ENCODE measurements at places on chromosomes 11 and 22.

DNA sequence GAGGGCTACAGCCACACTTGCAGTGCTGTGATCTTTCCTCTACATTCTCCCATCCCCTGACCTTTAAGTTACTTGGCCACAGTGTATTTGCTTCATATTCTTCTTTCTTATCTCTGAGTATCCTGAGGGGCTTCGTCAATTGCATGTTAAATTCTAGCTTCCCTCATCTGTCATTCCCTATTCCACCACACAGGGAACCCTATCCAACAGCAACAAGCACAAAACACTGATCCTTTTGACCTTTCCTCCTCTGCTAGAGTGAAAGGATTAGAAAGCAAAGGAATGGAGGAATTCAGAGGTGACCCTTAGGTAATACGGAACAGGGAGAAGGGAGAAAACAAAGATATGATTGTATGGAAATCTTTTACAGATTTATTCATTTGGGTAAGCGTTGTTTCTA is 1061.7 kb upstream of the TENM4 start:
- DNase-seq = no peak

DNA sequence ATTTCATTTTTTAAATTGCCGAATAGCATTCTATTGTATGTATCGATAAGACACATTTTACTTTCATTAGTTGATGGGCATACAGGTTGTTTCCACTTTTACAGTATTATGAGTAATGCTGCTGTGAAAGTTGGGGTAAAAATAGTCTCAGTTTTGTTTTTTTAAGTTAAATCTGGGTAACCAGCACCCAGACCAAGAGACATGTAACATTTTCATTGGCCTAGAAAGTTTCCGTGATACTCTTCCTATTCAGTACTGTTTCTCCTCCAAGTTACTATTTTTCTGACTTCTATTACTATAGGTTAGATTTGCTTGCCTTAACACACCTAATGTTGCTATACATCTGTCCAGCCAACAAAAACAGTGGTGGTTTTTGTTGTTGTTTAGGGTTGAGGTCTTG is 12.3 kb downstream of the IPO7 start:
- DNase-seq = no peak

DNA sequence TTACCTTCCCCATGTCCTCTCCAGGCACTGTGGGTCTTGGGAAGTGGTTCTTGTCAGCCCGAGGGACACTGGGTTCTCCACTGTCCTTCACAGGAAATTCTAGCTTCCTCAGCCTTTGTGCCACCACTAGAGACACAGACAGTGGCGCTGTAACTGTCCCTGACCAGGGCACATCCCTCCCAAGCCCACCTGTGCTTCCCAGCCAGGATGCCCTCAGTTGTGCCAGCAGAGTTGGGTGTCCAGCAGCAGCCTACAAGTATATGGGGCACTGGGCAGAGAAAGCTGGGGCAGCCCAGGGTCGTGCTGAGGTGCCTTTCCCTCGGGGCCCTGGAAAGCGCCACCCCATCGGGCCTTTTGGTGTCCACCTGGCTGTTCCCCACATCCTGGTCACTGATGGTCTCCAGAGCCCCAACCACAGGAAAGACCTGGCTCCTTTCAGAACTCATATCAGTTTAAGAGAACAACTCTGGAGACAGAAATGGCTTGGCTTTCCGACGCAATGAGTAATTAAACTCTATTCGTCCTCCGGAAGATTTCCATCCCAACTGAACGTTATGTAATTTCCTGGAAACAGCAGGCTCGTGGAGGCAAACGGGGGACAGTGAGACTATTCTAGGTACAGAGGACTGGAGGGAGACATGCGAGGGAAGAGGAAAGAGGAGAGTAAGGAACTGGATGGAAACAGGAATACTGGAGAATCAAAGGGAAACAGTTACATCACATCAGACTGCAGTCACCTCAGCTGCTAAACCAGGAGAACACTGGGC is 28.6 kb downstream of the PPP2R1B start:
- no peak for DNase-seq

GRCh38 chr22:46476547-46476941 is 60.9 kb downstream of the CELSR1 start:
- DNase-seq = no peak

DNA sequence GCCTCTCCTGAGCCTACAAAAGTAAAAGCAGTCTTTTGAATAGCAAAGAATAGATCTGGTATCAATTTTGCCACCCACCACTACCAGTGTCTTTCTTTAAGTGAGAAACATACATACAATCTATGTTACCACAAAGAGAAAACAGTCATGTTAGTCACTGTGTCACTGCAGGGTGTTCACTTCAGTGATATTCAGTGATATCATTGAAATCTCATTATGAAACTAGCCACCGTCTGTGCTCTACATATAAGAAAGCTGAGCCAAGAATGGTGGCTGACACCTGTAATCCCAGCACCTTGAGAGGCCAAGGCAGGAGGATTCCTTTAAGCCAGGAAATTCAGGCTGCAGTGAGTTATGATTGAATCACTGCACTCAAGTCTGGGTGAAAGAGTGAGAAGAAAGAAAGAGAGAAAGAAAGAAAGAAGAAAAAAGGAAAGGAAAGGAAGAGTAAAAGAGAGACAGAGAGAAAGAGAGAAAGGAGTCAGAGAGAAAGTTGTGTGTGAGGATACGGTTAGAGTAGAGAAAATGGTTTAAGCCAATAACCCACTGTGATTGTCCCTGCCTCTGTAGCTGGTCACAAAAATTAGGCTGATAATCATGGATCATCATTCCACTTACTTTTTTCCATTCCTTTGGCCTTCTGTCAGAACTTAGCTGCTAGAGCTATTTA is 847.1 kb downstream of the FAM181B start:
- DNase-seq = no peak

DNA sequence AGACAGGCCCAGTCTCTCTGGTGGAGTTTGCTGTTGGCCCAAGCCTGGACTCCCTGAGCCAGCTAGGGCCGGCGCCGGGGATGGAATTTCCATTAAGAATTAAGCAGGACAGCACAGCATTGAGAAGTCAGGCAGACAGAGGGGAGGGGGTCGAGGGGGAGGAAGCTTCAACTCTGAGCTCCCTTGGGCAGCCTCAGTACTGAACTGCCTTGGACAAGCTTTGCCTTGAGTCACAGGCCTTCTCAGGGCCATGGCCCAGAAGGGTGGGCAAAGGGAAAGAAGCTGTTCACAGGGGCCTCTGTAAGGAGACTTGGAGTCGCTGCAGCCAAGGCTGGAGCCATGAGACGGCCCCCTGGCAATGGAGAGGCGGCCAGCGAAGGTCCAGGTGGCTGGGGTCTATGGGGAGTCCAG is 2.6 kb upstream of the INSC start:
- DNase-seq = no peak

DNA sequence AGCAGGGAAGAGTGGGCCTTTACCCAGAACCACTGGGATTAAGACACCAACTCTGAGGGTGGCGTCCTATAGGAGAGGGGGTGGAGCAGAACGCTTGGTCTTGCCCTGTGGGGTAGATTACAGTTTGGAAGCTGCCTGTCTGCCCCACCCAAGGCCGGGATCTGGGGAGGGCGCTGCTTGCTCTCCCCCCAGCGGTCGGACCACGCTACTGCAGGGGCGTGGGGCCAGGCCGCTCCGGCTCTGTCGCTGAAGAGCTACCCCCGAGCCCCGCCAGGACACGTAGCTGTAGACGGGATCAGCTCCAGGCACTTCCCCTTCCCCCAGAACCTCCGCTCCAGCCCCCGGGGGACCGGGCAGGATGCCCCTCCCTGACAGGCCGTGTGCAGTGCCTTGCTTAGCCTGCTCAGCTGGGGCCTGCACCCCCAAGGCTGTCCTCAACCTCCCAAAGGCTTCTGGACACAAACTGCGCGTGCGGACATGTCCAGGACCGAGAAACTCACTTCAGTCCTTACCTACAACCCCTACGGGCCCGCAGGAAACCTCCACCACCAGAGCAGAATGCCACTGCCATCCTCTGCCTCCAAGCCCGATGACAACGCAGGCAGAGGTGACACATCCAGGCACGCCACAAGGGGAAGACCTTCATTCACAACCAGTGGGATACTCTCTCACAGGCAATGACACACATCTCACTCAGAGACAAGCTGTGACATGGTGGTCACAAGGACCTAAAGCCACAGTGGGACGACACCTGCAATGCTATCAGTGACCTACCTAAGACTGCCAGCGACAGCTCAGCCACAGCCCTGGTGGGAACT is 3.6 kb downstream of the AHNAK start:
- peak; percentile 85 for DNase-seq

- no peak for DNase-seq
Measured at GRCh38 chr11:29328961-29329441, 687.8 kb downstream of the KCNA4 start.

DNA sequence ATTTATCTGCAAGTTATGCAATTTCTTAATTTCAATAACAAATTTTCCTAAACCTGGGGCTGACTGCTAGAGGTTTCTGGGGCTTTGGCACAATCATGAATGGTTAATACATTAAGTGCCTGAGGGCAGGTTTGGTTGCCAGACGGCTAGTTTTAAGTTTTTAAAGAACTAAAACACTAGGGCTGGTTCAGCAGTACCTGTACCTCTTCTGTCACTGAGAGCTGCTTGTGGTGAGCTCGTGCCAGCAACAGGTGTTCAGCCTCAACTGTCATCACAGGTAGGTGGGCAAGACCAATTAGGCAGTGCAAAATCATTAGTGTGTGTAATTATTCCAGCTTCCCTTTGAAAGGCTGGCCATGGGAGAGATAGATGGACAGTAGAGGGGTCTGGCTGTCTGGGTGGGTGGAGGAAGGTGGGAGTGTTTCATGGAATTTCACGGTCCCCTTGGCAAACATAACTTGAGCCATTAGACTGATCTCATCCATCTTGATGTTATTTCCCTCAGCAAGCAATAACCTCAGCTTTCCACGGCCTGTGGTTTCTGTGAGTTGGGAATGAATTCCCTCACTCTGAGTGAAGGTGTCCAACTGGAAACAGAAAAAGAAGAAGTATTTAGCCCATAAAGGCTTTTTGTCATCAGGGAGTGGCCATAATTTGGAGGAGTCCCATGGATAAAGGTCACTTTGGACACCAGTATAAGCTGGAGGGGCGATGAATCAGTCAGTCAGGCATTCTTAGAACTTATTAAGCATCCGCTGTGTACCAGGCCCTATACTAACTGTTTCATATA is 114.8 kb downstream of the SNX19 start:
- no peak for DNase-seq

DNA sequence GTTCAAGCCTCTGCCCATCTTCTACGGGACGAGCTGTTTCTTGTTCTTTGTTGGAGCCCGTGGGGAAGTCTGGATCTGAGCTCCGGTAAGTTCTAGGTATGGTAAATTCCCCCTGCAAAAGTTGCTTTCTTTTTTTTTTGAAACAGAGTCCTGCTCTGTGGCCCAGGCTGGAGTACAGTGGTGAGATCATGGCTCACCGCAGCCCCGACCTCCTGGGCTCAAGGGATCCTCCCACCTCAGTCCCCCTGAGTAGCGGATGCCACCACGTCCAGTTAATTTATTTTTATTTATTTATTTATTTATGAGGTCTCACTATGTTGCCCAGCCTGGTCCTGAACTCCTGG is 35.5 kb upstream of the MOB2 start:
- no peak for DNase-seq

GRCh38 chr11:126823274-126823673 is 177.3 kb downstream of the KIRREL3 start:
- no peak for DNase-seq

- DNase-seq = no peak
Measured at GRCh38 chr11:55732936-55733335, 40.3 kb upstream of the OR5D13 start.

DNA sequence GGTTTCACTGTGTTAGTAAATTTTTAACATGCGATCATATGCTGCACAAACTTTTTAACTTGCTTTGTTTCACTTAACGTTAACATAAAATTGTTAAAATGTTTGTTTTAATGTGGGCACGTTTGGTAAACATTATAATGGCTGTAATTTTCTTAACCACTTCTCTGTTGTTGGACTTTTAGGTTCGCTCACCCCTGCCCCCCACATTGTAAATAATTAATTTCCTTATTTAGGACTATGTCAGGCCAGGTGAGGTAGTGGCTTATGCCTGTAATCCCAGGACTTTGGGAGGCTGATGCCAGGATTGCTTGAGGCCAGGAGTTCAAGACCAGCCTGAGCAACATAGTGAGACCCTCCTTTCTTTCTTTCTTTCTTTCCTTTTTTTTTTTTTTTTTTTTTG is 6.7 kb upstream of the DIXDC1 start:
- DNase-seq = no peak

DNA sequence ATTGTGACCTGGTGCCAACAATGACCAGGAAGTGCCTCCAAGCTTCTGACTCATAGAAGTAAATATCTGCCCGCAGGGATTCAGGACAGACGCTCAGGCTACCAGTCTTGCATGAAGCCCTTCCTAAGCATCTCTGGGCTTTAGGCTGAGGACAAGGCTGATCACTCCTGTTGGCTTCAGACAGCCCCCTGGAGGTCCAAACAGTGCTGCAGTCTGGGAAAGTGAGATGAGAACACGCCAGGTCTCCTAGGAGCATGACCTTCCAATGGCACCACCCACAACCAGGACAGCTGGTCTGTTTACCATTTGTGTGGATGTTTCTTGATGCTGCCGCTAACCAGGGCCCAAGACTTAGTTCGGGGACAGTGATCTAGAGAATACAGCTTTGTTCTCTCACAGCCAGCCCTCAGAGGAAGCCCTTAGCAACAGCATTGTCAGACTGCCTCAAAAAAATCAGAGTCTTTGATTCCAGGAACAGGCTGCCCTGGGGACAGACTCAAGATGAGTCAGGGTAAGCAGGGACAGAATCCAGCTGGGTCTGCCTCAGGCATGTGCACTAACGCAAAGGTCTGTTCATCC is 111.2 kb downstream of the ZNF280B start:
- DNase-seq = no peak

DNA sequence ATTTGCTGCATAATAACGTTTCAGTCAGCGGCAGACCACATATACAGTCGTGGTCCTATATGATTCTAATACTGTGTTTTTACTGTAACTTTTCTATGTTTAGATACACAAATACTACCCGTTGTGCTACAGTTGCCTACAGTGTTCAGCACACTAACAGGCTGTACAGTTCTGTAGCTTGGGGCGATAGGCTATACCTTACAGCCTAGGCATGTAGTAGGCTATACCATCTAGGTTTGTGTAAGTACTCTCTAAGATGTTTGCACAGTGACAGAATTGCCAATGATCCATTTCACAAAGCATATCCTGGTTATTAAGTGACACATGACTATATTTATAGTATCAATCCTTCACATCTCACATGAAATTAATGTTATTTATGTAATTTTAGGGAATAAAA is 78.2 kb downstream of the YAP1 start:
- DNase-seq = no peak
